ENCODE measurements at places on chromosomes 2 and 18. TPM values are rescaled to one million over a fixed set of nuclear protein-coding genes. Genes with fewer than 3 reads are reported as not detected.

DNA sequence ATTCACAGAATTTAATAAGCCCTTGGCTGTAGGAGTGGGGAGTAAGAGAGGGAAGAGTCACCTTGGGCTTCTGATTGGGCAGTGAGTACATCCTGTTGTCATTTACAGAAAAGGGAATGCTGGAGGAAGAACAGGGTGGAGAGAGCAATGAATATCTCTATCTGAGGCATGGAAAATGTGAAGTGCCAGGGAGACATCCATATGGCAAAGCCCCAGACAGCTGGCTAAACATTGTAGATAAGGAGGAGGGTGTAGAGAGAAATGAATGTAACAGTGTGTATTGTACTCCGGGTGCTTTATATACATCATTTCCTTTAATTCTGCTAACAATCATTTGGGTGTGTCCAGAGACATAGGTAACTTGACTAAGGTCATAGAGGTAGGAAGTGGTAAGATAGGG lies 103.5 kb downstream of the UPP2 start:
- no peak for DNase-seq

DNA sequence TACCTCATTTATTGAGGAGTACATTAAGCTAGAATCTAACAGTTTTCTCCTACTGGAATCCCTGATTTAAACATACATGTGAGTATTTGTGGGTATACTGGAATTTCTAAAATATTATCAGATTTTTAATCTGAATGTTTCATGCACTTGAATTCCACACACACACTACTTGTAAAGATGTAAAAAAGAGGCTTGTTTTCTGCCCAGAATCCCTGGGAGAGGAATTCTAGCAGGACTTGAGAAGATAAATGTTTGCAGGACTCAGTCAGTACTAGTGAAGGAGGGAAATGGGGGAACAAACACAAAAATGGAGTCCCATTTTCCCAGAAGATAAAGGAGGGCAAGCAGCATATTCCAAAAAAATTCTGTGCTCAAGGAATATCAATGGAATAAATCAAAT lies 17.0 kb downstream of the COL5A2 start:
- DNase-seq, result no peak

- DNase-seq, result no peak
These were observed 145.1 kb upstream of the ITGB6 start for GRCh38 chr2:160345071-160345764.

DNA sequence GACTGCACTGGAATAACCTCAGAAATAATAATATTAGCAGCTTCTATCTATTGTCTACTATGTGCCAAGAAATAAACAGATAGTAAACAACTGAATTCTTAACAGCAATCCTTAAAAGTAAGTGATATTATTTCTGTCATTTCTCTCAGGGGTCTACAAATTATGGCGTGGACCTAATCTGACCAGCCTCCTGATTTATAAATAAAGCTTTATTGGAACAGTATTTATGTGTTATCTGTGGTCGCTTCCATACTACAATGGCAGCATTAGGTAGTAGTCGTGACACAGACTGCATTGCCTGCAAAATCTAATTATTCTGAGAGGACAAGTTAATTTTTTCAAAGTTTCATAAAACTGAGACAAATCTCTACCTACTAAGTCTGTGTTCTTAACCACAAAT lies 49.0 kb downstream of the SLC16A14 start:
- no peak for DNase-seq

DNA sequence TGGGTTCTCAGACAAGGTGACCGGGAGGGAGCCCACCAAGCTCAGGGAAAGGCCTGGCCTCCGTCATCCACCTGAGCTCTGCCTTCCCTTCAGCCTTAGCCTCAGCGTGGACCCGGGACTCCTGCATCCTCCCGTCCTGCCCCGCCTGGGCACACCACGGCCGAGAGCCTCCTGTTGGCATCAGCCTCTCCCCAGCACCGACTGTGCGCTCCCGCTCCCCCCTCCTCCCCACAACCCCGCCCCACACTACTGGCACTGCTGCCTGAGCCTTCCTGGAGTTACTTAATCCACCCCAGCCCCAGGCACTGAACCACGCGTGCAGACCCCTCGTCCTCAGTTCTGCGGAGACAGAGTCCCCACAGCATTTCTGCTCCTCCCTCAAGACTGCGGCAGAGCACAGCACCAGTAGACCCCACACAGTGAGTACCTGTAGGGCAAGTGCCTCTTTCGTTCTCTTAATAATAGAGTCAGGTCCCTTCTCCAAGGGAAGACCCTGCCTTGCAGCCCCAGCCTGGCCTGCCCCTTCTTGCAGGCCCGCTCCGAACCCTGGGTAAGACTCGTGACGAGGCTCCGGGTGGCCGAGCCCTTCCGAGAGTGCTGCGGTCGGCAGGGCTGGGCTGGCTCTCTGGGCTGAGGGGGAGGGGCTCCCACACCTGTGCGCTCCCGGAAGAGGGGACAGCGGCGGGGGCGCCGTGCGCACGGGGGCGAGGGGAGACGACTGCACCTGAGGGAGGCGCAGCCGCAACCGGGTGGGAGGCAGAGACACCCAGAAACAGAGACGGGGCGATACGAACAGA lies at the start of gene AMER3:
AMER3 (plus strand) TSS at position 285 of the 797 bp plus-strand sequence. CDS start 6,533 bp downstream, outside the sequence.
- no peak for DNase-seq

The WDSUB1 gene
- total RNA-seq, result 7.7 TPM

GRCh38 chr2:219426068-219426443 lies 7.9 kb downstream of the DES start:
- DNase-seq, result no peak

Measured in activated naive CD4-positive, alpha-beta T cell treated with anti-CD3 and anti-CD28 coated beads, Interleukin-2, amount 50 U/mL, for 72 hours (primary cell).